ENCODE measurements at places on chromosomes 2 and 18. TPM values are rescaled to one million over a fixed set of nuclear protein-coding genes. Genes with fewer than 3 reads are reported as not detected.

GRCh38 chr2:238929242-238930081 is 81.6 kb downstream of the TWIST2 start:
- peak; percentile 22 for DNase-seq
- no peaks in the 10 kb centered on the region for H3K36me3 ChIP-seq
- H3K4me1 ChIP-seq = no peaks in the 10 kb centered on the region
- peak overlapping the region; percentile 54 for H3K27ac ChIP-seq

DNA sequence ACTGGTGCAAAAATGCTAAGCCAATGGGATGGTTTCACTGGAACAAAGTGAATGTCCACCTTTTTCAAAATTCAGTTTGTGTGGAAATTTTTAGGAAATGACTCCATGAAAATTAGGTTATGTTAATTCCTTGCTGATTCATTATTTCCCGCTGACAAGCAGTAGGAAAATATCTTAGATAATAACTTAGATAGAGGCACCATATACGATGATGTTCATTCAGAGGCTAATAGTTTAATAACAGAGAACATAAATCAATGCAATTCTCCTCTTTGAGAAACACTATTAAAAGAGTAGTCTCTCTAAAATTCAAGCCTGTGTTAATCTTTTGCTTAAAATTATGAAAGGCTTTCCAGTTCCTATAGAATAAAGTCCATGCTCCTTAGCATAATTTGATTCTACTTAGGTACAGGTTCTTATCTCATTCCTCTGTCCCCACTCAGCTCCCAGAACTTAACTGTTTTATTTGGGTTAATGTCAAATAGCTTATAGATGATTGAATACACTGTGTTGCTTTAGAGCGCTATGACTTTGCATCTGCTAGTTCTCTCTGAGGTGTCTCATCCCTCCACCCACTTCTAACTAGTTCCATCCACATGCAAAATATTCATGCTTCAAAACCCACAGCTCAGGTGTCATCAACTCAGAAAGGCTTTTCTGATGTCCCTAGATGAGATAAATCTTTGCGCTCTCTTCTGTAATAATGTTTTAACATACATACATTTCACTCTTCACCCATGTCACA is 503.6 kb downstream of the ERBB4 start:
- H3K27ac ChIP-seq = no peak overlapping the region
- no peaks in the 10 kb centered on the region for H3K27me3 ChIP-seq
- H3K4me3 ChIP-seq = no peak overlapping the region
- no peak for DNase-seq
- H3K4me1 ChIP-seq = no peaks in the 10 kb centered on the region

DNA sequence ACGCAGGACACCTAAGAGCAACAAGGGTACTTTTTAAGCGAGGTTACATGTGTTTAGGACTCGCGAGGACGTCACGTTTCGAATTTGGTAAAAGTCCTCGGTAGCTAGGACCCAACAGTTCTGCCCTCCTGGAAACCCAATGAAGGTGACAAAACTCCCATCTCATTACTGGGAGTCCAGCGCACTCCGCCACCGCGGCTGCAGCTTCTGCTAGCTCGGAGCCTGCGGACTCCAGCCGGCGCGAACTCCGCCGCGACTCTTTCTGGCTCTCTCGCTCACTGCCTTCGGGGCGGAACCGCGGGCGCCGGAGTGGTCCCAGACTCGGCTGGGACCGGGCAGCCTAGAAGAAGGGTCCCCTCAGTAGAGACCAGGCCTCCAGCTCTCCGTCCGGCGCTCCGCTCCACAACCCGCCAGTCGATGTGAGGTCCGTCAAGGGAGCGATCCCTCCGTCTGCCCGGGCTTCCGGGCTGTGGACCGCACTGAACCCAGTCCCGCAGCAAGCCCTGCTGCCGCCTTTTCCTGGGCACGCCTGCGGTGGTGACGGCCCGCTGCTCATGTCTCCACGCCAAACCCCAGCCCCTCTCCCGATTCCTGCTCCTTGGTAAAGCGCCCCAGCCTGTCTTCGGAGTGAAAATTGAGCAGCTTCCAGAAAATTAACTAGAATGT is 3.0 kb upstream of the OSR1 start:
- H3K27me3 ChIP-seq = peaks cover 36% of the 10 kb centered on the region
- H3K36me3 ChIP-seq = no peaks in the 10 kb centered on the region
- peak overlapping the region; percentile 64 for H3K27ac ChIP-seq
- no peak for DNase-seq
- peaks cover 44% of the 10 kb centered on the region for H3K4me1 ChIP-seq
- peak overlapping the region; percentile 19 for H3K4me3 ChIP-seq

DNA sequence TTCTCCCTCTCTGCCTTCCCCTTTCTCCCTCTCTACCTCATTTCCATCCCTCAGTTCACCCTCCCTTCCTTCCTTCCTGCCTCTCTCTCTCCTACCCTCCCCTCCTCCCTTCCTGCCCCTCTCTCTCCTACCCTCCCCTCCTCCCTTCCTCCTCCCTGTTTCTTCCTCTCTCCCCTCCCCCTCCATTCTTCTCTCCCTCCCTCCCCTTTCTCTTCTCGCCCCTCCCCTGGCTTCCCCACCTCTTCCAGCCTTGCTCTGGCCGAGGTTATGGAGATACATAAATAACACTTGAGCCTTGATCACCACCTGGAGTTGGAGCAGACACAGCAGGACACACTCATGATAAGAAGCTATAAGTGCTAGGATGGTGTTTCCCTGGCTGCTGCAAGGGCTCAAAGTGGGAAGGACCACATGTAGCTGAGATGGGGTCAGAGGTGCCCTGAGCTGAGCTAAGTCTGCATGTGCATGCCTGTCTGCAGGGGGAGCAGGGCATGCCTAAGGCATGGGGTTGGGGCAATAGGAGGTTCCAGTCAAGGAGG is 326.1 kb upstream of the HS6ST1 start:
- H3K4me1 ChIP-seq = no peaks in the 10 kb centered on the region
- DNase-seq = no peak
- H3K36me3 ChIP-seq = no peaks in the 10 kb centered on the region
- H3K27me3 ChIP-seq = no peaks in the 10 kb centered on the region
- no peak overlapping the region for H3K27ac ChIP-seq

DNA sequence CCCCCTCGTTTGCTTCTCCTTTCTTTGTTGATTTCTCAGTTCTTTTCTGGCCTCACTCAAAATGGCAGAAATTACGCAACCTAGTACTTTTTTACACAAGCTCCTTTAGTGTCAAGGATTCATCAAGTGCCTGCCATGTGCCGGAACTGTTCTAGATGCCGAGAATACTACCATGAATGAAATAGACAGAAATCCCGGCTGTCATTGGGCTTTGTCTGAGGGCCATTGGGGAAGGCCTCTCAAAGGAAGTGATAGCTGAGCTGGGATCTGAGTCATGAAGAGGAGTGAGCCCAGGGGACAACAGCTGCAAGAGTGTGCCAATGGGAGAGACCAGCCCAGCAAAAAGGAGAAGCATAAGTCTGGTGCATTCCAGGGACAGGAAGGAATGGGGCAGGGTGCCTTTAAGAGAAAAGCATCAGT is 34.3 kb upstream of the PPP1CB start:
- peak overlapping the region; percentile 92 for H3K27ac ChIP-seq
- H3K27me3 ChIP-seq = no peaks in the 10 kb centered on the region
- peak; percentile 92 for DNase-seq
- no peak overlapping the region for H3K4me3 ChIP-seq
- no peaks in the 10 kb centered on the region for H3K36me3 ChIP-seq
- peaks cover 13% of the 10 kb centered on the region for H3K4me1 ChIP-seq

- no peak overlapping the region for H3K27ac ChIP-seq
- no peak for DNase-seq
- H3K27me3 ChIP-seq = no peaks in the 10 kb centered on the region
These were observed 576.4 kb upstream of the PIK3C3 start for GRCh38 chr18:41378598-41378997.

GRCh38 chr2:131121464-131121863 is 16.3 kb downstream of the PLEKHB2 start:
- no peak overlapping the region for H3K4me3 ChIP-seq
- no peaks in the 10 kb centered on the region for H3K27me3 ChIP-seq
- H3K36me3 ChIP-seq = peaks cover 35% of the 10 kb centered on the region
- no peaks in the 10 kb centered on the region for H3K4me1 ChIP-seq

DNA sequence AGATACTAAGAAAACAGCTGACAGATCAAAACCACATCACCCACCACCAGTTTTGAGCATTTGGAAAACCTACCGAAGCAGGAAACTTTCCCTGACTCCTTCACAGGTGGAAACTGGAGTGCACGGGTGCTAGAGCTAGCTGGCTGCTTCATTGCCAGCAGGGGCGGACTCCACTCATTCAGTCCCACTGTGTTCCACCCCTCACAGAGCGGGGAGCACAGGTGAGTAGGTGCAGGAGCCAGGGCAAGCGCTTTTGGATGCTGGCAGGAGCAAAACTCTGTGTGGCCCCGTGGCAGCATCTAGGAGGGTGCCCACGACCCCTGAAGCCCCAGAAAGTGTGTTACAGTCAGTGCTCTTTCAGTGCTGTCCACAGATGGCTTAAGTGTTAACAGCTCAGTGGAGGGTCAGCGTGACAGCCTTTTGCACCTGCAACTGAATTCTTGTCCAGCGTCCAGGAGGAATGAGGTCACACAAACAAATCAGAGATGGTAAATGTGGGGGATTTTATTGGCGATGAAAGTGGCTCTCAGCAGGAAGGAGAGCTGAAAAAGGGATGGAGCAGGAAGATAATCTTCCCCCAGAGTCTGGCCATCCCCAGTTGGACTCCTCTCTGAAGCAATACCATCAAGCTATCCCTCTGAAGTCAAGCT is 71.1 kb downstream of the TMEM163 start:
- H3K4me3 ChIP-seq = no peak overlapping the region
- no peaks in the 10 kb centered on the region for H3K4me1 ChIP-seq
- peak; percentile 12 for DNase-seq
- no peaks in the 10 kb centered on the region for H3K27me3 ChIP-seq

DNA sequence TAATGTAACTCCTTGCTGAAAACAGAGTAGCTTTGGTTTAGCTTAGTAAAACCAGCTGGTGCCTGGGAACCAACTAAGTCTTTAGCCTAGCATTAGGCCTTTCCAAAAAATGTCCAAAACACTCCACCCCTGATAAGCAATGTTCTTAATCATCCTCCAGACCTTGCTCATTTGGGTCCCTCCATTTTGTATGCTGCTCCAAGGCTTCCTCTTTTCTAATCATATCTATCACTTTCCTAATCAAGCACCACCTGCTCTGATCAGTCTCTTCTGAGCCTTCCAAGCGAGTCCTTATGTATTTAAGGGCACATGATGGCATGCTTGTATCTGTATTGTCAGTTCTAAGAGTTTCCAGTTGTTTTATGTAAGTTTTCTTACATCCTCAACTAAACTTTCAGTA is 23.6 kb downstream of the THADA start:
- no peak for DNase-seq
- H3K4me1 ChIP-seq = no peaks in the 10 kb centered on the region
- H3K4me3 ChIP-seq = no peak overlapping the region
- H3K27ac ChIP-seq = no peak overlapping the region

The MALT1 gene
- total RNA-seq = 28.0 TPM
